HepG2 (cell line): ENCODE measurements at places on chromosomes 7 and 10.

DNA sequence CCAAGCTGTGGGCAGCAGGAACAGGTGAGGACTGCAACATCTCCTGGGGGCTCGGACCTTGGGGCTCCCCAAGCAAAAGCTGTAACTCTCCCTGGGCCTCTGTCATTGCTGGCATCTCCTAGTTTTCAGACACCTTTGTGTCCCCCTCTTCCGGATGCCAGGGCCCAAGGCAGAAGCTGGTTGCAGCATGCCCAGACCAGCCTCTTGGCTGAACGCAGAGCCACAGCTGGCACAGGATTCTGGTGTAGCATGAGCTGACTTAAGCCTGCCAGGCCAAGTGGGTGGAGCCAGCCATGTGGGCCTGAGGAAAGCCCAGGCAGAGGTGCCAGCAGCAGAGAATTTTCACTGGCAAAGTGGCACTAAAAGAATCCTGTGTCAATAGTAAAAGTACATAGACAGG is 43.5 kb downstream of the ZWINT start:
- no peak for DNase-seq

DNA sequence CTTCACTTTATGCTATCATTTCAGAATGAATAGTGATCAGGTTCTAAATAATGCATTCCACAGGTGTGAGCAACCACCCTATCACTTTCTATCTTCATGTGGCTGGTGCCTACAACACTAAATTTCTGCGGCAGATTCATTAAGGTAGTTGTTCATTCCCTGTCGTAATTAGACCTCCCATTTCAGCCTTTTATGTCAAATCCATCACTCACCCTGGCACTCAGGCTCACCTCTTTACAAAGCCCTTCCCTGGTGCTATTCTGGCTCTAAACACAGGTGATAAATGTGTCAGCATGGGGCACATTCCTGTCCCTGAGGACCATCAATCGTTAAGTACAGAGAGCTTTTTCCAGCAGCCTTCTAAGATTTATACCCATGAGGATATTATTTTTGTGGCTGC is 300.0 kb upstream of the C7orf33 start:
- DNase-seq: no peak

DNA sequence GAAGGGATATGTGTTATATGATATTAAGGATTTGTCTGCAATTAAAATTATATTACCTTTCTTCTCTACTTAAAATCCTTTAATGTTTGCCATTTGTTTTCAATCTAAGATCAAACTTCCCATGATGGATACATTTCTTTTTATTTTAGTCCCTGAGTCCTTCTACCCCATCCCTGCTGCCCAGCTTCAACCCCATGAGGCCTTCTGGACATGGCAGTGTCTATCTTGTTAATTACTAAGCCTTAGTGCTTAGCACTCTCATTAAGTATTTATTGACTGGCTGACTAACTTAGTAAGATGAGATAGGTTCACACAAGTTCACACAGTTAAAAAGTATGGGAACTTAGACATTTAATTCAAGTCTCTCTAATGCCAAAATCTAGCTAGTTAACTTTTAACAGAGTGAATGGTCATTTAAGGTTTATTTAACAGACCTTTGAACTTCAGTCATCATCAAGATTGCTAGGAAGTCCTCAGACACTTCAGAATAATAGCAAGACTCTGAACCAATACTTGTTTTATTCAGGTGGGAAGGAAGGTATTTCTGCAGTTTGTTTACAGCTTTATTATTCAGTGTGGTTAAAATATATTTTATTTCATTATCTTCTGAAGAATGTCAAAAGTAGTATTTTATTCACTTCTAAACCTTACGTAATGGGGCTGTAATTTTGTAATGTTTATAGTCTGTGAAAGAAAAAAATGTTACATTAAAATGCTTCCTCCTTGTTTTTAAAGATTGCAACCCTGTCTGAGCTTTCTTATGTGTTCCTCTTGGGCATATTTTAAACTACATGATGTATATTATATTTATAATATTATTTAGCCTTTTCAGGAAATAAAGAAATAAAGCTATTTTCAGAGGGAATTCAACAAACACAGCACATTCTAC is 848.9 kb downstream of the REEP3 start:
- peak; percentile 3 for DNase-seq

GRCh38 chr10:97173036-97173435 is 12.7 kb downstream of the SLIT1 start:
- no peak for DNase-seq

- DNase-seq: no peak
These were observed 272.6 kb downstream of the DOCK4 start for GRCh38 chr7:111933609-111934008.

DNA sequence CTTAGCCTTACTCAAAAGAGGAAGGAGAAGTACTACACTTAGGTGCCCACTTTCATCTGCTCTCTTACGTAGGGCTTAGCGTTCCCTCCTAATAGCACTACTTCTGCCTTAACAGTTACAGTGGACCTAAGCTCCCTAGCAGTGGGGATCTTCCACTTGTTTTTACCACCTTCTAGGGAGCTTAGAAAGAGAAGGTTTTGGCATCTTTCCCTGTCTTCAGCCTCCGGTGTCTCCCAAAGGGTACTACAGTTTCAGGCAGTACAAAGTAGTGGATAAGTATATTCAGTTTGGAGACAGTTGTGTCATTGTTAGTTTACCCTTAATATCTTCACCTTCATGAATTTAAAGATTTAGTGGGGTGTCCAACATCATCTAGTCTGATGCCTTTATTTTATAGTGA is 14.6 kb downstream of the CHRM2 start:
- no peak for DNase-seq

- DNase-seq: no peak
These were observed 37.7 kb downstream of the SNX13 start for GRCh38 chr7:17902599-17902998.
